Uterus (tissue), 4 donors: ENCODE measurements at places on chromosomes 16 and 17. TPM values are rescaled to one million over a fixed set of nuclear protein-coding genes. Genes with fewer than 3 reads are reported as not detected.

DNA sequence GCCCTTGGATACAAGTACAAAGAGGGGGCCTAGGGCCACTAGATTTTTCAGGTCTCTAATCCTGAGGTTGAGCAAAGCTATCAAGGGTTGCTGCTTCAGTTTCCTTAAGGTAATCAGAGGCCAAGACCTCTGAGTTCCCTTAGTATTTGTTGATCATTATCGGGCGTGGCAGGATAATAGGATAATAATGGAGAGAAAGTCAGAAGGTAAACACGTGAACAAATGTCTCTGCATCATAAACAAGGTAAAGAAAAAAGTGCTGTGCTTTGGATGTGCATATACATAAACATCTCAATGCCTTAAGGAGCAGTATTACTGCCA lies 41.5 kb upstream of the YPEL2 start:
- DNase-seq, result no peak
- H3K4me1 ChIP-seq, result no peaks in the 10 kb centered on the region
- no peak overlapping the region for H3K27ac ChIP-seq
- no peak overlapping the region for H3K4me3 ChIP-seq
- H3K36me3 ChIP-seq, result no peaks in the 10 kb centered on the region
- H3K27me3 ChIP-seq, result no peaks in the 10 kb centered on the region

The PLD6 gene
- 0.77 TPM for total RNA-seq

The TSPOAP1 gene
- total RNA-seq, result 24.5 TPM

GRCh38 chr17:1025733-1026598 lies 29.0 kb downstream of the TIMM22 start:
- H3K4me1 ChIP-seq, result peaks cover 12% of the 10 kb centered on the region
- DNase-seq, result no peak
- H3K36me3 ChIP-seq, result no peaks in the 10 kb centered on the region
- no peak overlapping the region for H3K4me3 ChIP-seq

DNA sequence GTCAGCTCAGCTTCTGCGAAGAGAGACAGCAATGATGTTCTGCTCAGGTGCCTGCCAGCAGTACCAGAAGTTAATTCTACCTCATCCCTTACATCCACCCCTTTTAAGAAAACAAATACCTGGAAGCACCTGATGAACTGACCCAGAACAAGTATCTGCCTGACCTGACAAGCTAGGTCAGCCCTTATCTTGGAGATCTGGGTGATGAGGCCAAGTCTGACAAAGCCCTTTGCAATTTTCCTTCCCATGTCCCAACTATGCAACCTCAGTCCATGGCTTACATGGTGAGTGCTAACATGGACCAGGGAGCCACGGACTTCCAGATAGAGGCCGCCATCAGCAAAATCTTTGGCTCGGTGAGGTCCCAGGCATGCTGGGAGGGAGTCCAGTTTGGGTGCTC lies 3.6 kb downstream of the ACADVL start:
- no peak overlapping the region for H3K27ac ChIP-seq
- no peaks in the 10 kb centered on the region for H3K27me3 ChIP-seq
- no peak for DNase-seq
- no peaks in the 10 kb centered on the region for H3K36me3 ChIP-seq
- H3K4me1 ChIP-seq, result no peaks in the 10 kb centered on the region

GRCh38 chr16:80323187-80323807 lies 217.5 kb upstream of the DYNLRB2 start:
- no peak overlapping the region for H3K4me3 ChIP-seq
- no peaks in the 10 kb centered on the region for H3K4me1 ChIP-seq
- no peak for DNase-seq
- H3K27me3 ChIP-seq, result no peaks in the 10 kb centered on the region
